ENCODE measurements at places on chromosomes 7 and 10. TPM values are rescaled to one million over a fixed set of nuclear protein-coding genes. Genes with fewer than 3 reads are reported as not detected.

GPR26 gene
- total RNA-seq: not detected

PGAM2 gene
- 0.37 TPM for total RNA-seq

SPDYE8 gene
- not detected for total RNA-seq

GIMAP2 gene
- 1.4 TPM for total RNA-seq

EPHA1 gene
- total RNA-seq: not detected

CLRN3 gene
- total RNA-seq: not detected

GBX1 gene
- total RNA-seq: not detected

SPDYE5 gene
- total RNA-seq: not detected

CRYGN gene
- under 0.01 TPM for total RNA-seq

IQUB gene
- total RNA-seq: 0.37 TPM
